ENCODE measurements at places on chromosomes 5 and 9. TPM values are rescaled to one million over a fixed set of nuclear protein-coding genes. Genes with fewer than 3 reads are reported as not detected.

Gene PCDHB9
- total RNA-seq, result 1.0 TPM

Gene PTPRD
- 18.0 TPM for total RNA-seq

DNA sequence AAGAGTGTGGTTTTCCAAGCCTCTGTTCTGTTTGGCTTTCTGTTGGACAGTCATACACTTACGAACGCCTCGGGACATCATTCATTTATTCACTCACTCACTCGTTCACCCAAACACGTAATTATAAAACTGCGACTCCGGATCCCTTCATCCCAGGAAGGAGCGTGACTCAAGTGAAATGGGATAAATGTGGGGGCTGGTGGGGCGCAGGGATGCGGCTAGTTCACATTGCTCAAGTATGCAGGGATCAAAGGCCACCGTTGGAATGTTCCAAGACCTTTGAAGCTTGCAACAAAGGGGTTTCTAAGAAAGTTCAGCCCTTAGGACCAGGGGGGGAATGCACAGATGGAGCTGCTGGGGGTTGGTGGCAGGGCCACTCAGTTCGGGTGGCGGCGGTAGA is 64.2 kb downstream of the CFAP77 start:
- DNase-seq, result no peak

- DNase-seq, result no peak
Observed at GRCh38 chr9:112200711-112201110, 25.6 kb upstream of the SUSD1 start.

- no peak for DNase-seq
Observed at GRCh38 chr5:102895976-102896375, 140.9 kb downstream of the PAM start.

Gene POU4F3
- not detected for total RNA-seq

Gene DPM2
- total RNA-seq, result 20.9 TPM

GRCh38 chr9:96510258-96510657 is 60.3 kb downstream of the HABP4 start:
- DNase-seq, result no peak

Gene CNTNAP3B
- total RNA-seq, result 20.1 TPM

Gene ACTBL2
- not detected for total RNA-seq

DNA sequence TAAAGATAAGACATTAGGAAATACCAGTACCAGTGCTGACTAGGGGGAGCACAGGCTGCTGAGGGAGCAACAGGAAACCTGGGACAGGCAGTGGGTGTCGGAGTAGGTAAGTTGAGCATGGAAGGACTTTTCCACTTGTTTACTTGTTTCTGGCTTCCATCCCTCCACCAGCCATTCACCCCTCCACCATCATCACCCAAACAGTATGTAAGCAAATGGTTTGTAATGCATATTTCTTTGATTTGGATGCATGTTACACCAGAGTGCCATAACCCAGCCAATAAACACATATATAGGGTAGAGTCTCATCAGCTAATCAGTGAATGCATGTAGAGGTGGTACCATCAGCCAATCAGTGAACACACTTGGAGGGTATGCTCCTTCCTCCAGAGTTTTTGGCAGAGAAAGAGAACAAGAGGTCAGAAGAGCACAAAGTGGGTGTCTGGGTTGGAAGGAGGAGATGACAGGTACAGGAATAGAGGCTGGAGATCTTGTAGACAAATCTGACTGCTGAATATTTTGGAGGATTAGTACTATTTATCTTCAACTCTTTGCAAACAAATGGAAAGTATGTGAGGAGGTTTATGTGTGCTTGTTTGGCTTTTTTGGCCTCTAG is 37.7 kb upstream of the PDE8B start:
- DNase-seq, result no peak

GRCh38 chr5:89471541-89471940 is 588.6 kb upstream of the MEF2C start:
- DNase-seq, result no peak
